ENCODE measurements at places on chromosomes 6 and 20. TPM values are rescaled to one million over a fixed set of nuclear protein-coding genes. Genes with fewer than 3 reads are reported as not detected.

Gene NRN1
- 0.26 TPM for total RNA-seq

DNA sequence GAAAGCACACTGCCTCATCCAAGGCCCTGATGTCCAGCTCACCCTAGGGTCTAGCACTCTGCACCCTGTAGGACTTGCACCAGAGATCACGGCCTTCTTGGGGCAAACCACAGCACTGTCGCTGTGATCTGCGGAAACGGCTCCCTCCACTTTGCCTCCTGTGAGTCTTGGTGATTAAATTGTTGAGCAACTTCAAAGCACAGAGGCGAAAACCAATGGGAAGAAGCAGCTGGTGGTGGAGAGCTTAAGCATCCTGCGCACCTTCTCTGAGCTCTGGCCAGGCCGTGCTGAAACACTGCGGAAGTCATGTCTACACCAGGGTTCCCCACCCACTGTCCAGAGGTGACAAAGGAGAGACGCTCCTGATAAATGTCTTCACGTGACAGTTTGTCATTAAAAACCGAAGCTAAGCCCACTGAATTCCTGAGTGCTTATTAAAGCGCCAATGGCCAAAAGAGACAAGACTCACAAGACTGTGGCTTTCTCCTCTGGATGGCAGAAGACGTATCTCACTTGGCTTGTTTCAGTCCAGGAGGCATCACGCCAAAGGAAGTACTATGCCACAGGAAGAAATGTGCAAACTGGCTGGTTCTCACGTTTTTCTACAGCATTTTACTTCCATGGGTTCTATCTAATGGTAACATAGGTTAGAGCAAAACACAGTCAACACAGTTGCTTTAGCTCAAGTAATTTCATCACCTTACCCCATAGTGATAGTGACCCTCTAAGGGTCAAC, 3.1 kb downstream of the RAMACL start:
- no peaks in the 10 kb centered on the region for H3K36me3 ChIP-seq
- H3K4me3 ChIP-seq: no peak overlapping the region
- H3K4me1 ChIP-seq: peaks cover 5% of the 10 kb centered on the region
- H3K27me3 ChIP-seq: no peaks in the 10 kb centered on the region
- DNase-seq: peak; percentile 23

- peaks cover 13% of the 10 kb centered on the region for H3K36me3 ChIP-seq
- H3K4me3 ChIP-seq: no peak overlapping the region
- H3K4me1 ChIP-seq: peaks cover 21% of the 10 kb centered on the region
- H3K27me3 ChIP-seq: no peaks in the 10 kb centered on the region
- no peak for DNase-seq
These were observed 54.1 kb upstream of the FYN start for GRCh38 chr6:111927321-111927720.

DNA sequence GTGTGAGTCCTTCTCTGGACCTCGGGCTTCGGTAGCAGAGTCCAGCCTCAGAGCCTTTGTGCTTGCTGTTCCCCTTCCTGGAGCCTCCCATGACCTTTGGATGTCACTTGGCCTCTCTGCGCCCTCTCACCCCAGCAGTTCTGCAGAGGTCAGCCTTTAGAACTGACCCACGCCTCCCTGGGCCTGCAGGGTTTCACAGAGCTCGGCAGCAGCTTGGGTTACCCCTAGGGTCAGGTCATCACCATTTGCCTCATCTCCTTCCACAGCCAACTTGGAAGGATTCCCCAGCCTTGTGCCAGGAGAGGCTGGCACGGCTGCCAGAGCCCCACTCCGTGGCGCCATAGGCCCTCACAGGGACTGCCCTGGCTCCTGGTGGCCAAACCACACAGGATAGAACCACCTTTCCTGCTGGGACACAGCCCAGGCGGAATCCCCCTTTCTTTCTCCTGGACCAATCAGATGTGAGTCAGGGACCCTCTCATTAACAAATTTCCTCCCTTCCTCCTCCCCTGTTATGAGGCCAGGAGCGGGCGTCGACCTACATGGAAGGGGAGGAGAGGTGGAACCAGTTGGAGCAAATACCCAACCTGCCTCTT, 13.9 kb upstream of the SIRPA start:
- peaks cover 12% of the 10 kb centered on the region for H3K27me3 ChIP-seq
- H3K4me1 ChIP-seq: peaks cover 7% of the 10 kb centered on the region
- H3K36me3 ChIP-seq: no peaks in the 10 kb centered on the region
- H3K4me3 ChIP-seq: no peak overlapping the region
- no peak overlapping the region for H3K27ac ChIP-seq
- no peak for DNase-seq

Gene FRS3
- 4.8 TPM for total RNA-seq

- DNase-seq: no peak
- peaks cover 48% of the 10 kb centered on the region for H3K27me3 ChIP-seq
- no peak overlapping the region for H3K4me3 ChIP-seq
- peaks cover 8% of the 10 kb centered on the region for H3K36me3 ChIP-seq
- no peak overlapping the region for H3K27ac ChIP-seq
- peaks cover 25% of the 10 kb centered on the region for H3K4me1 ChIP-seq
These were observed 67.7 kb downstream of the SLC16A10 start for GRCh38 chr6:111154981-111155380.

GRCh38 chr6:74976701-74977100, 229.2 kb downstream of the COL12A1 start:
- no peaks in the 10 kb centered on the region for H3K27me3 ChIP-seq
- no peak overlapping the region for H3K27ac ChIP-seq
- H3K36me3 ChIP-seq: no peaks in the 10 kb centered on the region
- H3K4me3 ChIP-seq: no peak overlapping the region
- no peaks in the 10 kb centered on the region for H3K4me1 ChIP-seq

Gene C20orf141
- not detected for total RNA-seq

Gene OPRM1
- not detected for total RNA-seq

Gene LY86
- 1.7 TPM for total RNA-seq

- no peak overlapping the region for H3K4me3 ChIP-seq
- H3K36me3 ChIP-seq: no peaks in the 10 kb centered on the region
- no peaks in the 10 kb centered on the region for H3K4me1 ChIP-seq
These were observed 6.5 kb upstream of the ROS1 start for GRCh38 chr6:117432273-117432672.

GRCh38 chr6:42429836-42430235, 21.9 kb downstream of the TRERF1 start:
- no peak overlapping the region for H3K4me3 ChIP-seq
- no peak overlapping the region for H3K27ac ChIP-seq
- peaks cover 42% of the 10 kb centered on the region for H3K4me1 ChIP-seq

Gene MUC22
- total RNA-seq: not detected

- no peaks in the 10 kb centered on the region for H3K36me3 ChIP-seq
- H3K27ac ChIP-seq: peak overlapping the region; percentile 32
- H3K27me3 ChIP-seq: peaks cover 46% of the 10 kb centered on the region
- no peak for DNase-seq
These were observed 6.7 kb downstream of the AFDN start for GRCh38 chr6:167833396-167833763.

DNA sequence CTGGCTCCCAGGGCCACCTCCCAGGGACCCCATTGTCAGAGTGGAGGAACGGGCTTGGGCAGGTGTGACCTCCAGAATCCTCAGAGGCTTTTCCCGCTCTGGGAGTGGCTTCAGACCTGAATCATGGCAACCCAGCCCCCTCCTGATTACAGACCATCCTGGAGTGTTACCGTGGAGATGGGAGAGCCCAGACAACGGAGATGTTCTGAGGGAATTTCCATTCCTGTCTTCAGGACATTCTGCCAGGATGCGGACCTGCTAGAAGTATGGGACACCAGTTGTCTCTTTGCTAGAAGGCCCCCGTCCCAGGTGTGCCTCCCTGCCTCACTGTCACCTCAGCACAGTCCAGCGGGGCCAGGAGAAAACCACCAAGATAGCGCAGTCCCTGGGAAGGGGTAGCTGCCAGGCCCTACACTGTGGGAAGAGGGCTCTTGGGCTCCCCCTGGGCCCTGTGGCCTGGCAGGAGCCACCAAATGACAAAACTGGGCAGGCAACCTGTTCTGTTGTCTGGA, 109.9 kb downstream of the PSMB1 start:
- H3K4me1 ChIP-seq: no peaks in the 10 kb centered on the region
- no peaks in the 10 kb centered on the region for H3K36me3 ChIP-seq
- H3K4me3 ChIP-seq: no peak overlapping the region
- no peak for DNase-seq

DNA sequence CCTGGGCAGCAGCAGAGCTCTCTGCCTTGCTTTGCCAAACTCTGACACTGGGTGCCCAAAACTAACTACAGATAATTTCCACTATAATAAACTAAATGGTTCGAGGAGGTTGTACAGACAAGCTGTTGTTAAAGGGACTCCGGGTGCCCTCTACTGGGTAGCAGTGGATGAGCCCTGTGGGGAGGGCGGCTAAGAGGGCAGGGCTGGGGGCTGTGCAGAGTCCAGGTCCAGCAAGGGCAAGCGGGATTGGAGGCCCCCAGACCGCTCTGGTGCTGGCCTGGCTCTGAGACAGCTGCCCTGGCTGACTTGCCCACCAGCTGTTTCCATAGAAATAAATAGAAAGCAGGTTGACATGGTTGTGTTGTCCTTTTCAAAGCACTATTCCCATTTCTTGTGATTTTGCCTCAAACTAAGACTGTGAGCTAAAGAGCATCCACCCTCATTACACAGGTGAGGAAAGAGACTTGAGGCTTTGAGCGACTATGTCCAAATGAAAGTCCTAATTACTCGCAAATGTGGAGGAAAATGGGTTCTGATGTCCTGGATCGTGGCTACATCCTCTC, 167.6 kb upstream of the CST7 start:
- H3K27me3 ChIP-seq: peaks cover 25% of the 10 kb centered on the region
- H3K4me3 ChIP-seq: no peak overlapping the region

DNA sequence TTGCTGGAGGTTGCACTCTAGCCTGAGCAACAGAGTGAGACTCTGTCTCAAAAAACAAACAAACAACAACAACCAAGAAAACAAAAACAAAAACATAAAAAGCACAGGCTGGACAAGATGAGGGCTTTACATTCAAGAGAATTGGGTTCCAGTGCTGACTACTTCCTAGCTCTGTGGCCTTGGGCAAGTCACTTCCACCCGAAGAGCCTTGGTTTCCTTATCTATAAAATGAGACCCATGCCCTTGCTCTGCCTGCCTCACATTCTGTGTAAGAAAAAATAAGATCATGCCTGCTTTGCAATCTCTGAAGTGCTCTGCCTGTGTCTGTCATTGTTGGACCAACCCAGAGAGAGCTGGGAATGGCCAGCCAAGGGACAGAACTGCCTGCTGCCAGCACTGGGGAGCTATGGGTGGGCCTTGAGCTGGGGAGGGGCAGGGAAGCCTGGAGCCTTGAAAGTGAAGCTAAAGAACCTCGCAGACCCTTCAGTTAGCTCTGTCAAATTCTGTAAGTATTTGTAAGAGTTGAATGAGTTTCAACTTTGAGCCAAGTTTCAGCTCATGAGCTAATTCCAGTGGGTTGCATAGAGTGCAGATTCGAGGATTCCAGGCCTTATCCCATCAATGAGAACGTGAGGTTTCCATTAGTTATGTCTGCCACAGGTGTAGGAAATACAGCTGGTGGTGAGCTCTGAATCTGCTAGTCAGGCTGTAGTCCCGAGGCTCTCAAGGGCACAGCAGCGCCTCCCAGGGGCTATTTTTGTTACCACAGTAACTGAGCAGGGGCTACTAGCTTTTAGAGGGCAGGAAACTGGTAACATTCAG, 93.2 kb downstream of the DLGAP4 start:
- no peak overlapping the region for H3K27ac ChIP-seq
- no peaks in the 10 kb centered on the region for H3K4me1 ChIP-seq
- H3K36me3 ChIP-seq: no peaks in the 10 kb centered on the region
- H3K27me3 ChIP-seq: peaks cover 33% of the 10 kb centered on the region
- no peak overlapping the region for H3K4me3 ChIP-seq
- peak; percentile 60 for DNase-seq

Gene OR2J1
- total RNA-seq: not detected

DNA sequence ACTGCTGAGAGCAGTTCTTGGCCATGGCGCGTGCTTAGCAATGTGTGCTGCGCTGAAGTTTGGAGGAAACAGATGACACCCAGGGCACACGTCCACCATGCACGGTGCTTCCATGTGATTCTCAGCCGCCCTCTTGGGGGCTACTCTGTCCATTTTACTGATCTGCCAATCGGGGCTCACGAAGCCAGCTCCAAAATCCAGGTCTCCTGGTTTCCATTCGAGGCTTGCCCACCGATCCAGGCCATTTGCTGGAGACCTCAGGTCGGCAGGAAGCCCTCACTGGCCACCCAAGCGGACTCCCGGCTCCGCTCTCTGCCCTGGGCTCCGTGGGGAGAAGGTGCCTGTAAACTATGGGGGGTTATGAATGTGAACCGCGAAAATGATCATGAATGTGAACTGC, 11.7 kb upstream of the FRMD1 start:
- DNase-seq: no peak
- no peaks in the 10 kb centered on the region for H3K36me3 ChIP-seq
- H3K27ac ChIP-seq: no peak overlapping the region
- no peak overlapping the region for H3K4me3 ChIP-seq

Gene NDUFAF4
- total RNA-seq: 48.5 TPM

- H3K36me3 ChIP-seq: peaks cover 6% of the 10 kb centered on the region
- H3K27me3 ChIP-seq: peaks cover 3% of the 10 kb centered on the region
- no peak overlapping the region for H3K27ac ChIP-seq
- H3K4me3 ChIP-seq: no peak overlapping the region
- peak; percentile 49 for DNase-seq
- peaks cover 9% of the 10 kb centered on the region for H3K4me1 ChIP-seq
These were observed 85.9 kb downstream of the SMLR1 start for GRCh38 chr6:130913120-130913519.

DNA sequence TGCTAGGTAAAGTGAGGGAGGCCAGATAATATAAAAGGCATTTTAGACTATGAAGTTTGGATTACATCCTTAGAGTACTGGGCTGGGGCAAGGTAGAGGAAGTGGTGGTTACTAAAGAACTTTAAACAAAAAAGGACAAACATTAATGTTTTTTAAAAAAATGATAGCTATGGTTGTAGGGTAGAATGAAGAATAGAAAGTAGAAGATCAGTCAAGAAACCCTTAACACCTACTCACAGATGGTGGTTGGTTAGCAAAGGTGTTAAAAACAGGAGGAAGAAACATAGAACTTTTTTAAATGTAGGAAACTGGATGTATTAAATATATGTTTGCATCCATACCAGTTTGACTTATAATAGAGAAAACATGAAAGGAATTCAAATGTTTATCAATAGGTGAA, 80.7 kb upstream of the ELOVL5 start:
- H3K4me1 ChIP-seq: peaks cover 23% of the 10 kb centered on the region
- peaks cover 9% of the 10 kb centered on the region for H3K27me3 ChIP-seq
- H3K4me3 ChIP-seq: no peak overlapping the region
- no peaks in the 10 kb centered on the region for H3K36me3 ChIP-seq
- DNase-seq: no peak

DNA sequence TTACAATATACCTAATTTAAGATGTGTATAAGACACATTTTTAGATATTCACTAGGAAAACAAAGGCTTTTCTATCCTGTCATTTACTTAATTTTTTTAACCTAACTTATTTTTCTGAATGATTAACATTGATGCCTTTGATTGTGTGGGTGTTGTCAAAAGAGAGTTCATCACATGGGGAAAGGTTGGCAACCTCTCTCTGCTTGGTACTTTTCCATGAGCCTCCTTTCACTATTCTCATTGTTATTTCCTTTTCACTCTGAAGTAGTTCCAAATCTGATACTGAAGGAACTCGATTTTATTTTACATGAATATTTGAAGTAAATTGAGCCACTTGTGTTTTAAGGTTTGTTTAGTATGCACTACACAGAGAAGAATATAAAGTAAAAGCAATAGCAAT, 35.9 kb downstream of the TPD52L1 start:
- H3K27ac ChIP-seq: no peak overlapping the region
- peaks cover 2% of the 10 kb centered on the region for H3K4me1 ChIP-seq
- no peak overlapping the region for H3K4me3 ChIP-seq

Gene SMLR1
- total RNA-seq: not detected
